Hematopoietic multipotent progenitor cell treated with erythropoietin and hydrocortisone succinate and interleukin-3 and kit ligand, for 17 days (in vitro differentiated cells): ENCODE measurements at places on chromosomes 12 and 14.

GRCh38 chr14:75070383-75070782, 942 bp downstream of the ZC2HC1C start:
- DNase-seq: no peak

- DNase-seq: no peak
Observed at GRCh38 chr14:94367347-94368242, 20.8 kb downstream of the SERPINA1 start.

- no peak for DNase-seq
Observed at GRCh38 chr12:85237327-85237726, 42.7 kb upstream of the ALX1 start.

GRCh38 chr14:35708062-35708461, 101.0 kb downstream of the RALGAPA1 start:
- DNase-seq: no peak

DNA sequence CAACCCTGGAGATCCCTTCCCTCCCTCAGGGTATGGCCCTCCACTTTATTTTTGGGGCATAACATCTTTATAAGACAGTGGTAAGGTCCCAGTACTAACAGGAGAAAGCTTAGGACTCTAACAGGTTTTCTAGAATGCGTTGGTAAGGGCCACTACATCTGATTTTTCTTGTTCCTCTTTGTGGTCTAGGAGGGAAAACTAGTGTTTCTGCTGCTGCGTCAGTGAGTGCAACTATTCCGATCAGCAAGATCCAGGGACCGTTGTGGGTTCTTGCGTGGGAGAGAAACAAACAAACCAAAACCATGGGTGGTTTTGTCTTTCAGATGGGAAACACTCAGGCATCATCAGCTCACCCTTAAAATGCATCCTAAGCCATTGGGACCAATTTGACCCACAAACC, 123.6 kb upstream of the SLC16A7 start:
- DNase-seq: no peak

DNA sequence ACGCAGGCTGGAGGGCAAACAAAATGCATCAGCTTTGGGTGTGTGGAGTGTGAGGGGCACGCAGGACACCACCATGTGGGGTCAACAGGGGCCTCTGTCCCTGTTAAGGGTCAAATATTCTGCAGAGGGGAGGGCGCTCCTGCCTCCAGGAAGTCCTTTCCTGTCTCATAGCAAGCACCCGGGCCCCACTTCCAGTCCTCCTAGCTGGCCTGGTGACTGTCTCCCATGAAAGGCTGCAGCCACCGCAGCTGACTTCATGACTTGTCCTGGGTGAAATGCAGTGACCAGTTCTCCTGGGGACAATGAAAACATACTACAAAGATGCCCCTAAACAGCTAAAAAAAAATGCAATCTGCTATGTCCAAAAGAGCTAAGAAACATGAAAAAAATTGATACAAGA, 53.6 kb downstream of the LGMN start:
- DNase-seq: no peak

DNA sequence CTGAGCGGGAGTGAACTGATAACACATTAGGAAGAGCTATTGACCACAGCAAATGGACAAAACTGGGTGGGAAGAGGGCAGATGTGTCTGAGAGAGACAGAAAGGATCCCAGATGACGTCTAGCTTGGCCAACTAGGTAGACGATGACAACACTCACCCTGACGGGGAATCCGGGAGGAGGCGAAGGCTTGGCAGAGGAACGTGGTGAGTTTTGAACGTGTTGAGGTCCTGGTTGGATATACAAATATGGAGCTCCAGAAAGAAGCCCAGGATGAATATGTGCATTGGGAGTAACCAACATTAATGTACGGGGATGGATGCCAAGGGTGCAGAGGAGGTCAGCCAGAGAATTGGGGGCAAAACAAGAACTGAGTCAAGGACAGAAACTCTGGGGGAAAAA, 60.7 kb downstream of the DPF3 start:
- no peak for DNase-seq

DNA sequence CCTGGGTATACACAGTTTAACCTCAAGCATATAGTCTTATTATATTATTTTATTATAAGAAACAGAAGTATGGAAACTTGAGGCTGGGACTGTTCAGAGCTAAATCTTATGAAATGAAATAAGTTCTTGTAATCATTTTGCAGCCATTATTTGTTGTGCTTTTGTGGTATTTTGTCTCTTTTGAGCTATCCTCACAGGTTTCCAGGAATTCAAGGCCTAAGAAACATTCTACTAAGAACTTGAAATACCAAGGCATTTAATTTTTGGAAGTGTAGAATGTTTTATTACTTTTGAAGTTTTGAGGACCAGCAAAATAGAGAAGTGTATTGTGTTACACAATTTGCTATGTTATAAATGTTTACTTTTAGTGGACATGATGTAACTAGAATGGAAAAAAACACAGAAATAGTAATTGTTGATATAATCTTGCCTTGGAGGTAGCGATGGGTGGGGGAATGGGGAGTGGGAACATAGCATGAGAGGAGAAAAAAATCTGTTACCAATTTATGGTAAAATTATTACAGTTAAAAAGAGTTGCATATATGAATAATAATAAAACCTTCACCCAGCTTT, 81.7 kb downstream of the CRADD start:
- DNase-seq: no peak

DNA sequence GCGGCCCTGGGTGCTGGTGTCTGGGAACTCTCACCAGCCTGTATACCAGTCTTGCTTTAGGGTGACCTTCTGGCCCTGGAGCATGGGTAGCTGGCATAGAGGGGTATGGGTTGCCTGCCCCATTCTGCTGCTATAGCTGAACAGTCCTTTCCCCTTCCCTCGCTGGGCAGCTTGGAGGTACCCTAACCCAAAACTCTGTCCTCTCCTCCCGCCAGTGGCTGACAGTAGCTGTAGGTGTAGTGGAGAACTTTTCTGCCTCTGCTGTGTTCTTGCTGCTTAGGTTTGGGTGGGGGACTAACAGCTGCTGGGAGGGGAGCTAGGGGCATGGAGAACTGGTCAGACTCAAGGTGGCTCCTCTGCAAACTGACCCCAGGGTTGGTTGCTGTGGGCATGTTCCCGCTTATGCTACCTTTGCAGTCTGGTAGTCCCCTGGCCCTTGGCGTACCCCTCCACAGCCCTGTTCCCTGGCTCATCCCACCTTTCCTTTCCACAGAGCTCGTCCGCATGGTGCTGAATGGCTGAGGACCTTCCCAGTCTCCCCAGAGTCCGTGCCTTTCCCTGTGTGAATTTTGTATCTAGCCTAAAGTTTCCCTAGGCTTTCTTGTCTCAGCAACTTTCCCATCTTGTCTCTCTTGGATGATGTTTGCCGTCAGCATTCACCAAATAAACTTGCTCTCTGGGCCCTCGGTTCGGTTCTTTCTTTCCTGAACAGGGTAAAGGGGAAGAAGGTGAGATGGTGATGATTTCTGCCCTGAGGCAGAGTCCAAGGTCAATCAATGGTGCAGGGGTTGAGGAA, 2.9 kb downstream of the MYL6 start:
- no peak for DNase-seq

- no peak for DNase-seq
Observed at GRCh38 chr12:113097716-113098440, 37.7 kb downstream of the RASAL1 start.

- no peak for DNase-seq
Observed at GRCh38 chr14:59583755-59584154, 7.1 kb upstream of the CCDC175 start.

GRCh38 chr12:91574391-91574790, 391.8 kb upstream of the DCN start:
- DNase-seq: no peak

GRCh38 chr12:15265875-15266274, 44.7 kb upstream of the RERG start:
- no peak for DNase-seq

DNA sequence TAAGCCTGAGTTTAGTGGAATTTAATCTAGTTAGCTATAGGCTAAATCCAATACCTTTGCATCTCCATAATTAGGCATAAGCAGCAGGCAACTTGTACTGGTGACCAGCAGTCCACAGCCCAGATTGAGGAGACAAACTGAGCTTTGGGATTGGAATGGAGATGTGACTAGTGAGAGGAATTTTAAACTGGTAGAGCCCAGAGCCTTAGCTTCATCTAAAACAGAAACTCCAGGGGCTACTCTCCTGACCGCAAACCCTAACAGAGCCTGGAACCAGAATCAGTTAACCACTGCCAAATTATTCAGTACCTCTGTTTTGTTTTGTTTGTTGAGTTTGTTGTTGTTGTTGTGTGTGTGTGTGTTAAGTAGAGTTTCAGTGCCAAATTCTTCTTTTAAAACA, 53.2 kb downstream of the TSPAN19 start:
- DNase-seq: no peak

DNA sequence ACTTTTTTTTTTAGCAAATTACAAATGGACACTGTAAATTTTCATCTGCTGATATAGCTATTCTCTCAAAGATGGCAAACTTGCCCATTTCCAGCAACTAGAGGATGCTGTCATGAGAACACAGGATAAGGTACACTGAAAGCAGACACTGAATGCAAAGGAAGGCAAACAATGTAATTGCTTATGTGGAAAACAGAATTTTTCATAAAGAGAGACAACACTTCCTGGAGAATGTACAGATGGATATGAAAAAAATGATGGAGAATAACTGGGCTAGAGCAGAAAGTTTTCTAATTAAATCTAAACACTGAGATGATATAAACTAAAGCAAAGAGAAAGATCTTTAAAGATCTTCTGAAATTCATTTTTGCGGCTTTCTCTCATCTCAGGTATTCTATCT, 581 bp downstream of the CD69 start:
- no peak for DNase-seq

DNA sequence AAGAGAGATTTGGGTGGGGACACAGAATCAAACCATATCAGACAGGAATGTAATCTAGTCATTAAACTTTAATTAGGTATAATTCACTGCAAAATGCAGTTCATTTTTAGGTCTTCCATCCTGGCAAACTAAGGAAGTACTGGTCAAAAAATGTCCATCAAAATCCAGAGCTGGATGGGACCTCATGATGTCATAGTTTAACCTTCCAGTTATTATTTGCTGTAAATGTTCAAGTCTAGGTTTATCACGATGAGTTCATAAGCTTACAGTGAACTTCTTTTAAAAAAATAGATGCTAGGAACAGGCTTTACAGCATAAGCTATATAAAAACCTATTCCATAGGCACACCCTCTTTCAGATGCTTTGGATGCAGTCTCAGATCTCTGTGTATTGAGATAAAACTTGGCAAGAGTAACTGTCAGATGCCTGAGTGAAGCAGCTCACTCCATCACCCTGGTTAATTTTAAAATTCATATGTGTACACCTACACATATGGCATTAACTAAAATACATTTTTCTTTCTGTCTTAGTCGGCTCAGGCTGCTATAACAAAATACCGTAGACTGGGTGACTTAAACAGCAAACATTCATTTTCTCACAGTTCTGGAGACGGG, 7.9 kb downstream of the SSPN start:
- DNase-seq: no peak

GRCh38 chr12:93536766-93537488, 35.5 kb upstream of the SOCS2 start:
- DNase-seq: no peak

DNA sequence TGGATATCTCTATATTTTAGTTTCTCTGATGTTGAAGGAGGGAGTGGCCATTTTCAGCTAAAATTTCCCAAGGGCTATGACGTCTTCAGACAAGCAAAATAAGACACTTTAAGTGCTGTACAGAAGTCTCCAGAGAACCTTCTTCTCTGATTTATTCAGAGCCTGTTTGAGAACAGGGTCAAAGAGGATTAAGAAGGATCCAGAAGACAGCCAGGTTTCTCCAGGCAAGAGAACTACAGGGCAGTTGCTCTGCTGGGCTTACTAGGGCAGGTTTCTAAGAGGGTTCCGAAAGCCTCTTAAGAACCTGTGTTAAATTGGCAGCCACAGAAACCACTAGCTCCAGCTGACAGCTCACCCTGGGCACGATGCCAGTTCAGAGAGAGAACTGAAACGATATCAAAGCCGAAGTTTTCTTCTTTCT, 1.2 kb downstream of the MGP start:
- DNase-seq: peak; percentile 93

GRCh38 chr12:64616201-64616600, 5.9 kb downstream of the RASSF3 start:
- DNase-seq: no peak

GRCh38 chr12:4107911-4108697, 165.5 kb upstream of the CCND2 start:
- DNase-seq: no peak

- no peak for DNase-seq
Observed at GRCh38 chr12:113039911-113040445, 16.6 kb upstream of the DTX1 start.

DNA sequence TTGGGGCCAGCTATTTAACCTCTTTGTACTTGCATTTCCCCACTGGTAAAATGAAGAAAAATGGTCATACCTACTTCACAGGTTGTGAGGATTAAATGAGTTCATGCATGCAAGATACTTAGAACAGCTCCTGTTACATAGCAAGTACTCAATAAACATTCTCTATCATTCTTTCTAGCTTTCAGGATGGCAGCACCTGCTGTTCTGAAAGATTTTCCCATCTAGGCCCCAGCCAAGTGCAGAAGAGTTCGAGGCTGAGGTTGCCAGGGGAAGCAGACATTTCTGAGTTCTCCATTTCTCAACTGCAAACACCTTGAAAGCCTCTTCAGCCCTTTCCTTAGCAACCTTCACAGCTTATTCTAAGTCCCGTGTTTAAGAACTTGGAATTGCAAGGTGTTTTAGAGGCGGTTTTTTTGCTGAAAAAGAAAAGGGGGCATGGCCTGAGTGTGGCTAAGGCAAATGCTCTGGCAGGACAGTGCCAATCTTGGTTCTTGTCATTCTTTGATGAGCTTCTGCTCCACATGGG, 73.0 kb upstream of the PRMT8 start:
- DNase-seq: no peak

DNA sequence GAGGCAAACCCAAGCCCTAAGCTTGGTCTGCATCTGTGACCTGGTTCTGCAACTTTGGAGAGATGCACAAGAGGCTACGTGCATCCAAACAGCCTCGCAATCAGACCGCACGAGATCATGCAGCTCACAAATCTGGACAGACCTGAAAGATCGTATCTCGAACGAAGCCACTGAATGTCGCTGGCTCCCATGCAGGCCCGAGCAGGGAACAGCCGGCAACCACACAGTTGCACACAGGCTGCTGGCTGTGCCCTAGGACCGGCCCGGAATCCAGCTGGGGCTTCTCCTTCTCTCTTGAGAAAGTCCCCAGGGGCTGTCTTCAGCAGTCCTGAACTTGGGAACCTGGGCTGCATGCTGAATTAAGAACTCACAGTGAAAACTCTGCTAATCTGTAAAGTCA, 27.9 kb downstream of the WNT5B start:
- DNase-seq: no peak

DNA sequence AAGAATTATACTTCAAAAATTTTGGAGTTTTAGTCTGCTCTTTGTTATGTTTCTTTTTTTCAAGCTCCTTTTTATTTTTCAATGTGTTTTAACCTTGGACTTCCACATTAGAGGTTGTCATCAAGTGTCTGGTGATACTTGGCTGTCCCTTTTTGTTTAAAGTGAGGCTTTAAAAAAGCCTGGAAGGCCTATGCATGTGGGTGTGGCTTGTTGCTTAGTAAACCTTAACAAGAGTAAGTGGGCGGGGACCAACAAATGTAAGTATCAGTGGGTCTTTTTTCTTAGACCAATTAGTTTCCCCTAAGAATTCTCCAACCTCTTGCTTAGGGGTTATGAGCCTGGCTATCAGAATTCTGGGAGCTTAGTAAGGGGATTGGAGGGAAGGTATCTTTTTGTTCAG, 26.4 kb downstream of the HCFC2 start:
- no peak for DNase-seq

- no peak for DNase-seq
Observed at GRCh38 chr12:105106621-105107020, 910 bp upstream of the WASHC4 start.
